Natural killer cell treated with Interleukin-12 subunit alpha and Interleukin-12 subunit beta and Interleukin-15 and Interleukin-18, amount 100 ng/mL, for 72 hours (primary cell): ENCODE measurements at places on chromosomes 5 and 9. TPM values are rescaled to one million over a fixed set of nuclear protein-coding genes. Genes with fewer than 3 reads are reported as not detected.

DNA sequence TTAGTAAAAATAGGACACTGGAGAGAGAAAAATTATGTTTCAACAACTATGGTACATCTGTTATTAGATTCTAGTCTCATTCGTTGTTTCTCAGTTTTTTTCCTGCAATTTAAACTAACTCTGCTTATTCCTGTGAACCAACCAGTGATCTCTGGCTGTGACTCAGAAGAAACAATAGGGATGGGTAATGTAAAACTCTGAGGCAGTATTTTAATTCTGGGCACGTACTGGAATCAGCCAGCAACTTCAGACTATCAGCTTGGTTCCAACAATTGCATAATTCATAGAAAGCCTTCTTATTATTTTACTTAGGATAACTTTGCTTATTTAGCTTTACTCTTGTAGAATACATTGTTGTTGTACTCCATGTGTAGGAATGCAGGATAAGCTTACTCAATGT is 28.8 kb downstream of the MLLT3 start:
- H3K27ac ChIP-seq = no peak overlapping the region
- no peak for DNase-seq
- no peaks in the 10 kb centered on the region for H3K36me3 ChIP-seq

DNA sequence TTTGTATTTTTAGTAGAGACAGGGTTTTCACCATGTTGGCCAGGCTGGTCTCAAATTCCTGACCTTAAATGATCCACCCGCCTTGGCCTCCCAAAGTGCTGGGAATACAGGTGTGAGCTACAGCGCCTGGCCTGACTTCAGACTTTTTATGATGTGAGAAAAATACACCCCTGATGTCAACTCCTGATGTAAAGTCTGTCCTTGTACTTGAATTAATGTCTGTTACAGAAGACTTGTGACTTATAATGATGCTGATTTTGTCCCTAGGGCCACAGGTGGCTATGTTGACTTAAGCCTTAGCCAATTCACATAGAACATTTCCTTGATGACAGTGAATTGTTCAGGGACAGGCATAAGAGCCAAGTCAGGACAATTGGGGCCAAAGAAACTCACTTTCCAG is 42.5 kb upstream of the MELK start:
- H3K4me3 ChIP-seq = no peak overlapping the region
- no peaks in the 10 kb centered on the region for H3K36me3 ChIP-seq
- no peaks in the 10 kb centered on the region for H3K4me1 ChIP-seq

DNA sequence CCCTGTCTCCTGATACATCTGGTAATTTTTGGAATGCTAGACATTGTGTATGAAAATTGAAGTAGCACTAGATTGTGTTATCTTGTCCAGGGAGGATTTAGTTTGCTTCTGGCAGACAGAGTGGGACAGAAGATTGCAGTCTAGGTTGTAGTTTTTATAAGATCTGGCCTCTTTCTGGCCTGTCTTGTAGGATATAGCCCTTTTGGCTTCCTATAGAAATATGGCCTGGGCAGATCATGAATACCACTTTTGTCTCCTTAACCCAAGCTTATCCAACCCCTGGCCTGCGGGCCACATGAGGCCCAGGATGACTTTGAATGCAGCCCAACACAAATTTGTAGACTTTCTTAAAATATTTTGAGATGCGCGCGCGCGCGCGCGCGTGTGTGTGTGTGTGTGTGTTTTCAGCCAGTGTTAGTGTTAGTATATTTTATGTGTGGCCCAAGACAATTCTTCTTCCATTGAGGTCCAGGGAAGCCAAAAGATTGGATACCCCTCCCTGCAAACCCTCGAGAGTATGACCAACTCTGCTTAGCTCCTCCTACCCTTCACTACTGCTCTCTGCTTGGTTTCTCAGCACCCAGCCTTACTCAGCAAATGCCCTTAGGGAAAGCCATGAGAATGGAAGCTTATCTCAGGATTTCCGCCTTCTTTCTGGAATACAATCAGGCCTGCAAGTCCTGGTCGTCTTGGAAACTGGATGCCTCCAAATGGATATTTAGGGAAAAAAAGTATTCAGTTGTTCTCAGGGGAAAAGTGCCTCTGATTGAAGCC is 26.5 kb downstream of the ANKRD33B start:
- H3K27ac ChIP-seq = peak overlapping the region; percentile 7
- H3K4me3 ChIP-seq = no peak overlapping the region
- DNase-seq = no peak
- peaks cover 23% of the 10 kb centered on the region for H3K4me1 ChIP-seq

- H3K27ac ChIP-seq = no peak overlapping the region
- H3K4me3 ChIP-seq = no peak overlapping the region
- H3K36me3 ChIP-seq = no peaks in the 10 kb centered on the region
- no peaks in the 10 kb centered on the region for H3K27me3 ChIP-seq
- DNase-seq = no peak
- no peaks in the 10 kb centered on the region for H3K4me1 ChIP-seq
Measured at GRCh38 chr9:13491493-13492424, 212.3 kb upstream of the MPDZ start.

DNA sequence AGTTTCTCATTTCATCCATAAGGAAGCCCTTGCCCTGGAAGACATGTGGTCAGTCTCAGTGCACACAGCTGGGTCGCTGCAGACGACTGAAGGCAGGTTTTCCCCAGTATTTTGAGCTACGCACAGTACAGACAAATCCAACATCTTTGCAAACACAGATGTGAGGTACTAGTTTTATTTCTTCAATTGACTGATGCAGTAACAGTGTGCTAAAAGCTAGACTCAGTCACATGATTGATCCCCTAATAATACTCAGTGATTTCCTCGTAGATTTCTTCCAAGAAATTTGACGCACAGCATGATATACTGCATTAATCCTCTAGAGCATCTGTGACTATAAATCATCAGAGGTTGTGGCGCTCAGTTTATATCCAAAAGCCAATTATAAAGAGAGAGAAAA is 346.1 kb downstream of the DIRAS2 start:
- H3K27me3 ChIP-seq = peaks cover 17% of the 10 kb centered on the region
- no peak overlapping the region for H3K4me3 ChIP-seq
- H3K27ac ChIP-seq = no peak overlapping the region
- H3K4me1 ChIP-seq = no peaks in the 10 kb centered on the region

GRCh38 chr9:107455425-107456135 is 34.0 kb downstream of the KLF4 start:
- no peak for DNase-seq
- H3K27ac ChIP-seq = no peak overlapping the region
- H3K4me1 ChIP-seq = no peaks in the 10 kb centered on the region
- no peak overlapping the region for H3K4me3 ChIP-seq

DNA sequence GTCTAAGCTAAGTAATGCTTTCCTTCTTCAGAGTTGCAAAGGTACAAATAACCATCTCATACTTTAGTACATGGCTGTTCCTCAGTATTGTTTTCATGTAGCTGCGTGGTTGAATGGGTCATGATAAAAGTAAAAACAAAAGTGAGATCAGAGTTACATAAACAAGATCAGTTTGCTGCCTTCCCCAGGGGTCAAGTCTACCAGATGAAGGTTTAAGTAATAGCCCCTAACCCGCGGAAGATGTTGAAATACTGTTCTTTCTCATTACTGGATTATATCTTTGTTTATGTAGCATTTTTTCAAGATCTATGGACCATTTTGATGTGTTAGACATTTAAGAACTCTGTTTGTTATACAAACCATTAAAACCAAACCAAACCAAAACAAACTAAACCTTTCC is 34.1 kb upstream of the ARRDC3 start:
- no peaks in the 10 kb centered on the region for H3K27me3 ChIP-seq
- no peaks in the 10 kb centered on the region for H3K36me3 ChIP-seq
- H3K27ac ChIP-seq = no peak overlapping the region
- no peak overlapping the region for H3K4me3 ChIP-seq
- no peak for DNase-seq

GRCh38 chr5:169200125-169200778 is 100.7 kb downstream of the SLIT3 start:
- peaks cover 8% of the 10 kb centered on the region for H3K27me3 ChIP-seq
- no peaks in the 10 kb centered on the region for H3K36me3 ChIP-seq
- H3K4me1 ChIP-seq = no peaks in the 10 kb centered on the region
- no peak for DNase-seq

The GARIN3 gene
- not detected for total RNA-seq

The EGFLAM gene
- not detected for total RNA-seq
